CD4-positive, alpha-beta T cell treated with Interferon gamma for 1 hour (primary cell): ENCODE measurements at places on chromosomes 1 and 21.

- no peak for DNase-seq
These were observed 107.6 kb upstream of the TLR5 start for GRCh38 chr1:223250632-223251015.

- DNase-seq: no peak
These were observed 39.8 kb upstream of the ZBTB18 start for GRCh38 chr1:244011271-244011670.

DNA sequence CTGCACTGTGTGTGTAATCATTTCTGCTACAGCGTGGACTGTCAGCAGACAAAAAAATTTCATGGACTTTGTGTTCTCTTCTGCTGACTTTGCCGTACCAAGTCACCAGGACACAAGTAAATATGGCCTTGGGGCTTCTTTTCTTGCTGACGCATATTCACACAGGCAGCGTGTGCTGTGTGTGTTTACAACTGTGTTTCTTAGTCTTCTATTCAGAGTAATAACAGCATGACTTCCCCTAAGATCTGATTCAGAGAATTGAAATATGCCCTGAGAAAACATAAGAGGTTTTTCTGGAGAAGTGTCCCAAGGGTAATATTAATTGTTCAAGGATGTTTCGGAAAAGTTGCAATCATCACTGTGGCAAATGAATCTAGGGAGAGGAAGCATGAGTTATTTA lies 47.1 kb upstream of the DYNLT5 start:
- DNase-seq: no peak

GRCh38 chr1:203486618-203487370 lies 7.2 kb upstream of the OPTC start:
- no peak for DNase-seq

DNA sequence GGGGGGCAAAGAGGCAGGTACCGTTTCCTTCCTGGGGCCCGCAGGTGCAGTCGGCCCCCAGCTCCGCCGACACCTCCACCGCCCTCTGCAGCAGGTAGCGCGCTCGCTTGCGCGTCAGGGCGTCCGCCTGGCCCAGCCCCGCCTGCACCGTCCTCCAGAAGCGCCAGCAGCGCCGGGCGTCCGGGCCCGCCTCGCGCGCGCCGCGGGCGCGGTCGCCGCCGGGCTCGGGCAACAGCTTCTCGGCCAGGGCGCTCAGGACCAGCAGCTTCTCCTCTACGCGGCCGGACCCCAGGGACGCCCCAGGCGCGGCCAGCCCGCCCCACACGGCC lies 863 bp downstream of the TARBP1 start:
- peak; percentile 73 for DNase-seq

GRCh38 chr21:30148906-30149305 lies 17.7 kb downstream of the CLDN17 start:
- no peak for DNase-seq

DNA sequence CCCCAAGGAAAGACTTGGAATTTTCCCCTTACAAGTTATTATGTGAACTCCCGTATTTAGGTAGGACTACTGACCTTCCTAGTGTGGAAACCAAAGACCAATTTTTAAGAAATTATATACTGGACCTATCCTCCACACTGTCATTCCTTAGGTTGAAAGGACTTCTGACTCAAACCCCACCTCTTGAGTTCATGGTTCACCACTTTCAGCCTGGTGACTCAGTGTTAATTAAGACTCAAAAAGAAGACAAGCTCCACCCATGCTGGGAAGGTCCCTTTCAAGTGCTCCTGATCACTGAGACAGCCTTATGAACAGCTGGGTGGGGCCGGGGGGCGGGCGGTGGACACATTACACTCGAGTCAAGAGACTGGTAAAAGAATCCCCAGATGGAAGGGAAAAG lies 113.2 kb downstream of the LRRC53 start:
- DNase-seq: no peak
